ENCODE measurements at places on chromosomes 16 and 17.

DNA sequence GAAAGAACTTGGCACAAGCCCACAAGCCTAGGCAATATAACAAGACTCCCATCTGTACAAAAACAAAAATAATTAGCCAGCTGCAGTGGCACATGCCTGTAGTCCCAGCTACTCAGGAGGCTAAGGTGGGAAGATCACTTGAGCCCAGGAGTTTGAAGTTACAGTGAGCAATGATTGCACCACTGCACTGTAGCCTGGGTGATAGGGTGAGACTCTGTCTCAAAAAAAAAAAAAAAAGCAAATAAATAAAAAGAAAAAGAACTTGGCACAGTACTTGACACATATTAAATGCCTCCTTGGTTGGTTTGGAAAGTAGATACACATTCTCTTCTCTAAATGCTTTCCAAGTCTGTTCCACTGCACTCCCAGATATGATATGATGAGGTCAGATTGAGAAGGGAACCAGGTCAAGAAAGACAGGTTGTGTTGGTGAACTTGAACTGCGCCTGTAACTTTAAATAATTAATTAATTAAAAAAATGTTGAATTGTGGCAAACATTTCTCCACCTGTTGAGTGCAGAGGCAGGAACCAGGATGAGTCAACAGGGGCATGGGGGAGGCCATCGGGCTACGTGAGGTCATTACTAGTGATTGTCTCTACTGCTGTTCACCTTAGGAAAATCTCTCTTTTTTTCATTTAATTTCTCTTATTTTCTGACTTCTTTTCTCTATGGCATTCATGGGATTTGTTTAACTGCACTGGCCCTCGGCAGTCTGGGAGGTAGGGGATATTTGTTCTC lies 25.9 kb upstream of the EFCAB13 start:
- no peak for DNase-seq

DNA sequence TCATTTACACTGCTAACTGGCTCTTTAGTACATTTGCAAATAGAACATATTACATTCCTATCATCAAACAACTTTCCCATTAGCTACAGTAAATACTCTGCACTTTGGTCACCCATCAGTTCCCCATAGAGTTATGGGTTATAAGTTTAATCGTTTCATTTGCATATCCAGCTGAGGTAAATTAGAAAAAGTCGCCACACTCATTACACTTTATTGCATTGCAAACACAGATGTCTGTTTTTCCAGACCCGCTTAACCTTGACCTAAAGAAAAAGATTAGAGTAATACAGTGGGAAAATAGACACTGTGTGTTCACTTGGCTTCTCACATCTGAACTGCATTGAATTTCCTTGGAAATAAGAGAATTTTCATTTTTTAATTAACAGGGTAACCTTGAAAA lies 213.1 kb upstream of the PSMD7 start:
- DNase-seq: no peak

DNA sequence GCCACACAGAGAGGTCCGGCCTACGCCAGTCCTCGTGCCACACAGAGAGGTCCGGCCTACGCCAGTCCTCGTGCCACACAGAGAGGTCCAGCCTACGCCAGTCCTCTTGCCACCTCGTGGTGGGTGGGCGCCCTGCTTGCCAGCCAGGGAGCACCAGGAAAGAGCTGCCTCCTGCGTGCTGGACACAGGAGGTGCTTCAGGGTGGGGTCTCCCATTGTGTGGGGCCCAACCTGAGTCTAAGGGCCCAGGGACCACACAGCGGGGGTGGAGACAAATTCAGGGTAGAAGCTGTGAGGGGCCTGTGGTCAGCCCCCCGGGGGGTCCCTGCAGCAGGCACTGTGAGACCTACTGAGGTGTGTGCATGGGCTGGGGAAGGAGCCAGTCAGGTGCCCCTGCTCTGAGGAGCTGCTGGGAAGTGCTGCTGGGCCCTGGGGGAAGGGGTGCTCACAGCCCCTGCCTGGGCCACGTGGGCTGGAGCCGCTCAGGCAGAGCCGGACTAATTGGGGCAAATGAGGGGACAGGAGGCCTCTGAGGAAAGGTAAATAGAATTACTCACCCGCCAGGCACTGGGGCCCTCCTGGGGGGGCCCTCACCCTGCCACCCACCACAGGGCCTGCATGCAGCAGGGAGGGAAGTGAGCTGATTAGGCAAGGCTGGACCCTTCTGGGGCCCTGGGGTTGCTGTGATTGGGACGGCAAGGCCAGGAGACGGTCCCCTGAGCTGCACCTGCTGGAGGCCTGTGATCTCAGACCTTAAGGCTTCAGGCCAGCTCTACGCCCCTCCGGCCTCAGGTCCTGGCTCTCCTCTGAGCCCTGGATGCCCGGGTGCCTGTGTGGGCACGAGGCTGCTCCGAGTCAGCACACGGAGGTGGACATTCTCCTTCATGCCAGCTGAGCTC lies 11.0 kb downstream of the GCGR start:
- DNase-seq: no peak

- DNase-seq: no peak
These were observed 362.1 kb upstream of the CCL2 start for GRCh38 chr17:33892717-33893591.

DNA sequence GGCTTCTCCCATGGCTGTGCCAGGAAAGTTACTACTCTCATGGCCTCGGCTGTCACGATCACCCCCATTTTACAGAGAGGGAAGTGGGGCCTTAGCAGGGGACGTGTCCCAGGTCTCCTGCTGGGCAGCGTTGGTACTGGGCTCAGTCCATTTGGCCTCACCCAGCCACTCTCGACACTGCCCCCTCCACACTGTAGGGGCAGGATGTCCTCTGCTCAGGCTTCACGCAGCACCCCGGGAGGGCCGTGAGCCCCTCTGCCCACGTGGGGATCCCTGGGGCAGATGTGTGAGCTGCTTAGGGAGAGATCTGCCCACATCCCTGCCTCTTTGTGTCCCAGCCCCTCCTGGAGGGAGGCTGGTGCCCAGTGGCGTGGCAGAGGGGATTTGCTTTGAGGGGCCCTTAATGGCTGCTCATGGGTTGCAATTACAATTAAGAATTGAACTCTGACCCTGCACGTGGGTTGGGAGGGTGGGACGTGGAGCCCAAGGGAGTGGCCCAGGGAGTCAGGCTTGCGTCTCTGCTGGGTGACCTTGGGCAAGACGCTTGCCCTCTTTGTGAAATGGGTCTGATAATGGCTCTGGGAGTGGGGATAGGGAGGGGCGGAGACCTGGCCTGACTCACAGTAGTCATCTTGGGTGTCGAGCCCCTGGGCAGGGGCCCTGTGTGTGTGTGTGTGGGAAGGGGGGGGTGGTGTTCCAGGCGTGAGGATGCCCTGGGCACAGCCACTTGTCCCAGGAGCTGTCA lies 2.3 kb upstream of the KCNJ12 start:
- no peak for DNase-seq

- DNase-seq: no peak
These were observed 24.9 kb downstream of the TPSD1 start for GRCh38 chr16:1280783-1281182.

GRCh38 chr16:66935314-66936011 lies at the start of gene CES2:
CES2 (plus strand) TSS chr16:66935516; CDS start chr16:66935636, 120 bp downstream.
- DNase-seq: no peak

DNA sequence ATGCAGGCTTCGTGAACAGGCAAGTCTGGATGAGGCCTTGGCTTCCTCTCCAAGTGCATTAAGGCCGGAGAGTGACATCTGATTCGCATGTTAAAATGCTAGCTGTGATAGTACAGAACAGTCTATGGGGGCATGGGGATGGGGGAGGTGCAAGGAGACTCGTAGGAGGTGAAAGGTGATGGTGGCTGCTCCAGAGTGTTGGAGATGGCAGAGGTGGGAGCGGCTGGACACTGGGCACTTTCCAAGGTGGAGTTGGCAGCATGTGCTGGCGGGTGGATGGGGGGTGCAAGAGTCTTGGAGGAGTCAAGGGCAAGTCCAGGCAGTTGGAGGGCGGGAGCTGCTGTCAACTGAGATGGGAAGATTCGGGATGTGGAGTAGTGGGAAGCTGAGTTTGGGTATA lies 350.9 kb upstream of the TNRC6C start:
- no peak for DNase-seq

DNA sequence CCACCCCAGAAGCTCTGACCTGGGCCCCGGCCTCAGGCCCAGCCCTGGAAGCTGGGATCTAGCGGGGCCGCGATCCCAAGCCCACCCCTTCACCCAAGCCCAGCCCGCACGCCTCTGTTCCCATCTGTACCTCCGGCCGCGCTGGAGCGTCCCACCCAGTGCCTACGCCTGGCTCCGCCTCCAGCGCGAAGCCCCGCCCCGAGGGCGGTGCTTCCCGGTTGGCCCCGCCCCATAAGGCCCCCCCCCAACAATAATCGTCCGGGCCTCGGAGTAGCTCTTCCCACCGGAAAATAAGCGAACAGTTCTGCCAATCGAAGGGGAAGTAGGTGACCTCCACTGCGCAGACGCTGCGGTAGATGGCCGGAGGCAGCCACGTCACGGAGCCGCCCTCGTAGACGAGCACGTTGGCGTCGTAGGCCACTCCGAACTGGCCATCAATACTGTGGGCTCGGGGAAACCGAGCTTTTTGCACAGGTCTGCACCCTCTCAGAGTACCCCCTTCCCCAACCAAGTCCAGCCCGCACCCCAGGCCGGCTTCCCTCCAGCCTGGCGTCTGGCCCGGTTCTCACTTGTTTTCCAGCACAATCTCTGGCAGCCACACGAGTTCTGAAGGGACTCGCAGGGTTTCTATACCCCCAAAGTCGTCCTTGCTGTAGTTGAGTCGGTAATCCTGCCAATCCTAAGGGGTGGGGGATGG lies 1.1 kb downstream of the CHRNE start:
- no peak for DNase-seq

GRCh38 chr16:87764600-87765472 lies 950 bp downstream of the KLHDC4 start:
- no peak for DNase-seq

DNA sequence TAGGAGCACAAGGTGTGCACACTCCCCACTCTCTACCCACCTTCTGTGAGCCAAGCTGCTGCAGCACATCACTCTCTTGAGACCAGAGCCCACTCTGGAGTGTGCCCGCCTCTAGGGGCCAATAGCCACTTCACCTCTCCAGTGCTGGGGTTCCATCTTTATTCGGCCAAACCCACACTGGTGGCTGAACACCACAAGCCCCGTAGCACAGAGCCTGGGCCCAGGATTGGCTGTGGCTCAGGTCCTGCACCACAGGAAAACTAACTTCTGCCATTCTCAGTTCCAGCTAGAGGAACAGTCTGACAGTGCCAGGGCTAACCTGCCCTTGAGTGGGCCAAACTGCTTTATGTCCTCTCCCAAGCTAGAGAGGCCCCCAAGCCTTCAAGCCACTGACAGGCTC lies 111.0 kb upstream of the TOX3 start:
- DNase-seq: no peak

GRCh38 chr17:76659928-76660655 lies 16.5 kb upstream of the ST6GALNAC1 start:
- no peak for DNase-seq

DNA sequence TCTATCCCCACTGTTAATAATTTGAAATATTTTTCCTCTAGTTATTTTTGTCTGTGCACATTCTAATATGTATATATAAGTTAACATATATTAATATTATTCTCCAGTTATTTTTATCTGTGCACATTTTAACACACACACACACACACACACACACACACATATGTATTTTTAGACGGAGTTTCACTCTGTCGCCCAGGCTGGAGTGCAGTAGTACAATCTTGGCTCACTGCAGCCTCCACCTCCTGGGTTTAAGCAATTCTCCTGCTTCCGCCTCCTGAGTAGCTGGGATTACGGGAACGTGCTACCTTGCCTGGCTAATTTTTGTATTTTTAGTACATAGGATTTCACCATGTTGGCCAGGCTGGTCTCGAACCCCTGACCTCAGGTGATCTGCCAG lies 12.7 kb downstream of the MIEN1 start:
- no peak for DNase-seq

- no peak for DNase-seq
These were observed 45.3 kb downstream of the BRD7 start for GRCh38 chr16:50323335-50324011.

- no peak for DNase-seq
These were observed 134.1 kb upstream of the TOX3 start for GRCh38 chr16:52680993-52681392.

GRCh38 chr16:25988084-25988483 lies 296.3 kb downstream of the HS3ST4 start:
- no peak for DNase-seq

- DNase-seq: no peak
These were observed 46.9 kb upstream of the CDC42EP4 start for GRCh38 chr17:73358668-73359067.

DNA sequence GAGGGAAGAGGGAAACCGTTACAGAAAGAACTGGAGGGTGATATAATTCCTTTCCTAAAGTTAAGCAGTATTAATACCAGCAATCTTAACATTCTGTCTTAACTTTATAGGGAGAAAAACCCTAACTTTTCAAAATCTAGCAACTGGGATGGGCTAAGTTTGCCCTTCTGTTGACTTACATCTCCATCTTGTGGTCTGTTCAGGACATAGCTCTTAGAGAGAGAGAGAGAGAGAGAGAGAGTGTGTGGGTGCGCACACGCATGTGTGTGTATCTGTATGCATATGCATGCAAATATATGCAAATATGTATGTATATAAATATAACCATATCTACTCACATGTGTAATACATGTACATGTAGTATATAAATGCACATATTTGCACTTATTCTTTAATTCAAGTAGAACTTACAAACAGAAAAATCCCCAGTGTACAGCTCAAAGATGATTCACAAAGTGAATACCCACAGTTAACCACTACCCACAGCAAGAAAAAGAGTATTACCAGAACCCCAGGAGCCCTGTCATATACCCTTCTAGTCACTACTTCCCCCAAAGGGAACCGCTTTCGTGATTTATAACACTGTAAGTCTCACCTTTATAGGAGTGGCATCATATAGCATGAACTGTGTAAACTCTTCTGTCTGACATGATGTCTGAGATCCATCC lies 46.5 kb downstream of the STX8 start:
- no peak for DNase-seq

GRCh38 chr17:73588301-73588846 lies 55.9 kb downstream of the SDK2 start:
- DNase-seq: no peak

DNA sequence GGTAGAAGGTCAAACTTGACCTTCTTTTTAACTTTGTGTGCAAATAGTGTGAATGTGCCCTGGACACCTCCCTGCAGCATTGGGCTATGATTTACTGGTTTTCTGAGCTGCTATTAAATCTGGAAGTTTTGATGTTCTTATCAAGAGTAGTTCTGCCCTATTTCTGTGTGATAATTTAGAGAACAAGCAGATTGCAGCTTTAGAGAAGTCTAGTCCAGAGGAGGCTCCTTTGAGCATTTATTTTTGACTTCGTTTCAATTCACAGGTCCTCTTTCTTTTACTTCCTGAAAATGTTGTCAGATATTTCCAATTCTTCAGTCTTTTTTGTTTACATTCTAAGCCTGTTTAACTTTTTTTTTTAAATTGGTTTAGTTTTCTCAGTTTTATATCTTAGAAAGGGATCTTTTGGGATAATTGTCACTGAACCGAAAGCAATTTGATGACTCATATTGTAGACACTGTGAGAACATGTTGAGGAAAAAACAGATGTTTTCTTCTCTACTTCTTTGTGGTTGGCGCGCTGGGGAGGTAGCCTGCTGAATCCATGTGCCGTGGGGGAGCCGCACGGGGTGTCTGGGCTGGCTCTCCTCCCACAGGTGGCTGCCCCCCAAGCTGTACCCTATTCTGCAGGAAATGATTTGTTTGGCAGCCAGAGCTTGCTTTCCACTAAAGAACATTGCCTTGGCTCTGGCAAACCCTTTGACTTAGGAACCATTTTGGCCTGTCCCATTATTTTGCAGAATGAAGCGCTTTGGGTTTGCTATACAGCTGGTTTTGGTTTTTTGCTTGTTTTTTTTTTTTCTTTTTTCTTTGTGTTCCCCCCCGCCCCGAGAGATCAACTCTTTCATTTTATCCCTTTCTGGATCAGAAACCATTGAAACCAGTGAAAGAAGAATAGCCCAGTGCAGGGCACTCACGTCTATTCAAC lies 53.4 kb downstream of the MFSD11 start:
- no peak for DNase-seq

All from AG04450 (cell line).